ENCODE measurements at places on chromosomes 4 and X.
A peak's percentile ranks its signal among the peaks of the same experiment; 100 is the strongest.

DNA sequence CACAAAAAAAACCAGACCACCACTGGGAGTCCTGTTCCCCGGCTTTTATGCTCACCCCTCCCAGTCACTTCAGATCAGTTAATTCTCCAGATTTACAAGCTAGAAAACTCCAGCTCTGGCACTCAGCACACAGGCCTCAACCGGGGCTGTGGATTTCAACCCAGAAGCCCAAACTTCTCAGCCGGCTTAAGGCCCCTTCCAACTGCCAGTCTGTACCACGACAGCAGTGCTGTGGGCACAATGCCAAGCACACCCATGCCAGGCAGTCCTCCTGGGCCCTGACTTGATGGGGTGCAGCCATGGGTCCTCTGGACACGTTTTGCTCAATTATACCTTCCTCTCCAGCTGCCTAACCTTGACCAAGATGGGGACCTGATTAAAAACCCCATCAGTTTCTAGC, 12.2 kb downstream of the SOD3 start:
- no peak for DNase-seq

GRCh38 chrX:2967998-2968909, 38.1 kb upstream of the ARSH start:
- DNase-seq = peak; percentile 13

GRCh38 chrX:132505116-132505515, 16.3 kb upstream of the MBNL3 start:
- no peak for DNase-seq

DNA sequence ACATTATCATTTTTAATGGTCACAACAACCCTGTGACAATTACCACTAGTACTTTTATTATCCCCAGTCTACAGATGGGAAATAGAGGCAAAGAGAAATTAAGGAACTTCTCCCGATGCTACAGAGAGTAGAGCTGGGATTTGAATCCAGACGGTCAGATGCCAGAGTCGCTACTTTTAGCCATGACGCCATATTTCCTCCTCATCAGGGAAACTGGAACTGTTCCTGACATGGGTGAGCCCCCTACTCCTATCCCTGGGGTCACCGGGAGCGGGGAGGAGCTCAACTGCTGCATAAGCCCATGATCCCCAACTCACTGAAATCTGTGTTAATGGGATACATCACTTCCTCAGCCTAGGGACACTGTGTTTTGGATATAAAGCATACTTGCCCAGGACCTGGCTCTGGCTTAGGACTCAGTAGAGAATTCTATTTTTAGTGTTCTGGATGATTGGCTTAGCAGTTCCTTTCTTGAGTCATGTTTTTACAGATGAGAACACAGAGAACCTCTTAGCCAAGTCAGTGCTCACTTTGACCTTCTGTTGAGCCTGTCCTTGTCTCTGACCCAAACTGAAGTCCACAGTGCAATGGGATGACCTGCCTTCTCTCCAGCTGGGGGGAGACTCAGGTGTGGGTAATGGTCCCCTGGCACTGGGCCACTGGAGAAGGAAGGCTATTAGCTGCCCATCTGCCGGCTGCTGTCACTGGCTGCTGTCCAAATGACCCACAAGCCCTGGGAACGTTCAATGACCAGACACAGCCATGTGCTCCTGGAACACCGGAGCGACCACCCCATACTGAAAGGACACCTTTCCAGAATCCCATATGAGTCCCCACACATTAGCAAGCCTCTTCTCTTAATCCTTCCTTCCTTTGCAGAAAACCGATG, 90.8 kb upstream of the SHISA3 start:
- DNase-seq = no peak

- DNase-seq = no peak
Measured at GRCh38 chr4:83605744-83606172, 69.8 kb downstream of the GPAT3 start.

DNA sequence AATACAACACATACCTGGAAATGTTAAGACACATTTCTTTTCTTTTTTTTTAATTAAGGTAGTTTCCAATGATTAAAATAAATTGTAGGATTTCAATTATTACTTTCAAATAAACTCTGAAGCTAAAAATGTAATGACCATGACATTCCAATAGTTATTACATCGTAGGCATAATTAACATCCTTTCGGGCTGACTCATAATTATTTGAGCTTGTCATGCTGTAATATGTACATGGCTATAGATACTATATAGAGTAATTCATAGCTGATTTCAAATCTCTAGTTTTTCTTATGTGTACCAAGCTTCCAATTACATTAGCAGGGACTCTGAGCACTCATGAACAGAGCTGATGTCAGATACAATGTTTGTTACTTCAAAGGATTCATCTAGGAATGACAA, 125.7 kb upstream of the GABRG1 start:
- no peak for DNase-seq

- no peak for DNase-seq
Measured at GRCh38 chr4:17702641-17703040, 78.8 kb downstream of the FAM184B start.

- DNase-seq = peak; percentile 100
Measured at GRCh38 chrX:318068-318738, 393 bp downstream of the GTPBP6 start.

GRCh38 chr4:3605491-3605890, 73.3 kb upstream of the LRPAP1 start:
- no peak for DNase-seq

- DNase-seq = peak; percentile 1
Measured at GRCh38 chrX:22041907-22042530, 9.9 kb downstream of the PHEX start.

- no peak for DNase-seq
Measured at GRCh38 chr4:71907782-71908181, 123.9 kb upstream of the GC start.

GRCh38 chrX:42079968-42080367, 156.6 kb upstream of the CASK start:
- DNase-seq = no peak

GRCh38 chr4:98515470-98515809, 143.0 kb downstream of the TSPAN5 start:
- DNase-seq = peak; percentile 24

Measured in hematopoietic multipotent progenitor cell treated with erythropoietin and hydrocortisone succinate and interleukin-3 and kit ligand, for 4 days (in vitro differentiated cells).